ENCODE measurements at places on chromosomes 5 and 9.

DNA sequence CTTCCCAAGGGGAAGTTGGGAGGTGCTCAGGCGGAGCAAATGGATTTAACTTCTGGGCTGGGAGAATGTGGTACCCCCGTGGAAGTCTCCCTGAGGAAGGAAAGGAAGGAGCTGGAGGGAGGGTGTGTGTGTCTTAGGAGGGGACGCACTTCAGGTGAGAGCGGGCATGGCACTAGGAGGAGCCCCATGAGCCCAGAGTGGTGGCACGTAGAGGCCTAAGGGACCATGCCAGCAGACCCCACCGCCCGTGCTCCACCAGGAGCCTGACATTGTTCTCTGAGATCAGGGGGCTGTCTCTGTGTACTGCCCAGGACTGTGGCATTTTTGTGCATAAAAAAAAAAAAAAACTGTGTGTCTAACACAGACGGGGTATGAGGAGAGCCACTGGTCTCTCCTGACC is 18.5 kb upstream of the AHRR start:
- DNase-seq = no peak

DNA sequence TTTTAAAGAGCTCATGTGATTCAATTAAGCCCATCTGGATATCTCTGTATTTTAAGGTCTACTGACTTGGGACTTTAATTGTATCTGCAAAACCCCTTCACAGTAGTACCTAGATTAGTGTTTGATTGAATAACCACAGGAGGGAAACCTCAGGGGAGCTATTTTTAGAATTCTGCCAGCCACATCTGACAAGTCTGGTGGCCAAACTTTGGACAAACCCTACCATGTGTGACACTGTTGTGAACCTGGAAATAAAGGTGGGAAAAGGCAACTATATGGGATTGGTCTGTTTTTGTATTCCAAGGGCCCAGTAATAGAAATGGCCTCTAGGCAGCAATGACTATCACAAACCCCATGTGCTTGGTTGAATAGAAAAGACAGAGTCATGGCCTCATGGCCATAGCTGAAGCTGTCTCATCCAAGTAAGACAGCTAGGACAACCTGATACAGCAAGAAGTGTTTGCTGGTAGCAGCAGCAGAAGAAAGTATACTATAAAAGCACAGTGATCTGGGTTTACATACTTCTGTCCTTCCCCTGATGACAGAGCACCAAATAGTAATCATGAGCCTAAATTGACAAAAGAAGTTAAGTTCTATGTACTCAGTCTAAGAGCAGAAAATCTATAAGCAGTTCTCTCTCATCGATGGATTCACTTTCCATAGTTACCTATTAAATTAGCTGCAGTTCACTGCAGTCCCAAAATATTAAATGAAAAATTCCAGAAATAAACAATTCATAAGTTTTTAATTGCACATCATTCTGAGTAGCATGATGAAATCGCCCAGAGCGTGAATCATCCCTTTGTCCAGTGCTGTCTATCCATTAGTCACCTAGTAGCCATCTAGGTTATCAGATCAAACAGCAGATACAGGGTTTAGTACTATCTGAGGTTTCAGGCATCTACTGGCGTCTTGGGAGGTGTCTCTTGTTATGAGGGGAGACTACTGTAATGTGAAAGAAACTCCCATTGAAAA is 189.8 kb downstream of the ARHGAP26 start:
- DNase-seq = no peak

- no peak for DNase-seq
These were observed 164.9 kb upstream of the RAI14 start for GRCh38 chr5:34491251-34491620.

DNA sequence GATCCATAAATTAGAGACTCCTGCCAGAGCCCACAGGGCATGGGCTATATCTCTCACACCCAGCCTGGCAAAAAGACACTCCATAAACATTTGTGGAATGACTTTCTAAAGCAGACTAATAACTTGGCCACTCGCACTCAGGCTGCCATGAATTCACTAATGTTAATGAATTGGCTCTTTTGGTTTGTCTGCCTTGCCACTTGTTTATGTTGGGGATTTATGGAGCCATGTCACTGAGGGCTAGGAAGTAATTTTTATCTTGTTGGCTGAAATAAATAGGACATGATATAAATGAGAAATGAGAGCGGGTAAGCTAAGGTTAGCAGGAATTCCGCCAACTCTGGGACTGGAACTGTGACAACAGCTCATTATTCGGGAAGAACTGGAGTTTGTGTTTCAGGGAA is 55.2 kb downstream of the DROSHA start:
- DNase-seq = no peak

DNA sequence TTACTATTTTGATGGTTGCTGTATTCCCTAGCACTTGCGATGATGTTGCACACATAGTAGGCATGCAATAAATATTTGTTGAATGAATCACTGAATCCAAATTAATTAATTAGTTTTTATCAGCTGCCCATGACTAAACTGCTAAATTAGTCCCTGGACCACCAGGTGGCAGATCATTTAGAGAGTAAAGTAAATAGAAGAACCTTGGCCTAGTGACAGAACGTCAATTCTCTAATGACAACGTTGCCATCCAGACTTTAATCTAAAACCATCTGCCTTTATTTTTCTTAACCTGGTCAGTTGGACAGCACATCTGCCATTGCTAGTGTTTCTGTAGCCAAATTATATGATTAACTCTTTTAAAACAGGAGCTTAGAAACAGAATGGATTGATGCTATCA is 457.5 kb downstream of the KIF4B start:
- no peak for DNase-seq

- no peak for DNase-seq
These were observed 5.0 kb downstream of the DMRT3 start for GRCh38 chr9:981491-981898.

DNA sequence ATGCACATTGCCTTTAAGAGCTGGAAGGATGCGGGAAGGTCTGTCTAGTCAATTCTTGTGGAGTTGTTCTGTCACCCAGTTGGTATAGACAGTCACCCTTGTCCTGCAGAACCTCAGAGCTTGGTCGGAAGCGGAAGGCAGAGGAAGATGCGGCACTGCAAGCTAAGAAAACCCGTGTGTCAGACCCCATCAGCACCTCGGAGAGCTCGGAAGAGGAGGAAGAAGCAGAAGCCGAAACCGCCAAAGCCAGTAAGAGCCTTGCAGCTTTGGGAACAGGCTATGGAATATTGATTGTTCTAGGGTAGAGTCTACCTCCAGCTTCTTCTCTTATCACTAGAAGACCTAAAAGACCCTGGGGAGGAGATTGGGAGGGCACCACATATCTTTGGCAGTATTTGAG is 6.5 kb downstream of the TCOF1 start:
- DNase-seq = no peak

DNA sequence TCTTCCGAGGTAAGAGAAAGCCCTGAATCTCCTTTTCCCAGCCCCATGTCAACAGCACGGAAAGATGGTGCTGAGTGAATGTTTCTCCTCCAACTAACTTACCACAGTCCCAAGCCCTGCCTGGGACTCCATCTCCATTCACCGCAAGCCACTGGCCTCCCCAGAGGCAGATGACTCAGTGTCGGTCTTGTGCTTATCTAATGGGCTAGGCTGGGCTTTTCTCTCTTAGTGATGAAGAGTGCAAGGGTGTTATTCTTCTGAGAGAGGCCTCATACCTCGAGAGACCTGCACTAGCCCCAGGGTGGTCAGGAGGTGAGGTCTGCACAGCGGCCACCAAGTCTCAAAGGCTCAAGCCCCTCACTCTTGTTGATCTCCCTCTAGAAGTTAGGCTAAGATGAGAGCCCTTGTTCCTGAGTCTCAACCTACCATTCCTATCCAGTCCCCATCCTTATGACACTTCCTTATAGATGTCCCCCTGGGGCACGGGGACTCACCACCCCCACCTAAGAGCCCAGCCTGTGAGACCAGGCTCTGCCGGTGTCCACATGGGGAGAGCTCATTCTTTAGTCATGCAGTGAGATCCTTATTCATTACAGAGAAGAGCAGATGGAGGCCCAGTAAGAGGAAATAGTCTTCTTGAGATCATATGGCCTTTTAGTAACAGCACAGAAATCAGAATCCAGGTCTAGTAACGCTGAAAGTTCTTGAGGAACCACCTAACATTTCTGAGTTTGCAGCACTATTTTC is 127.0 kb downstream of the SAXO1 start:
- no peak for DNase-seq

DNA sequence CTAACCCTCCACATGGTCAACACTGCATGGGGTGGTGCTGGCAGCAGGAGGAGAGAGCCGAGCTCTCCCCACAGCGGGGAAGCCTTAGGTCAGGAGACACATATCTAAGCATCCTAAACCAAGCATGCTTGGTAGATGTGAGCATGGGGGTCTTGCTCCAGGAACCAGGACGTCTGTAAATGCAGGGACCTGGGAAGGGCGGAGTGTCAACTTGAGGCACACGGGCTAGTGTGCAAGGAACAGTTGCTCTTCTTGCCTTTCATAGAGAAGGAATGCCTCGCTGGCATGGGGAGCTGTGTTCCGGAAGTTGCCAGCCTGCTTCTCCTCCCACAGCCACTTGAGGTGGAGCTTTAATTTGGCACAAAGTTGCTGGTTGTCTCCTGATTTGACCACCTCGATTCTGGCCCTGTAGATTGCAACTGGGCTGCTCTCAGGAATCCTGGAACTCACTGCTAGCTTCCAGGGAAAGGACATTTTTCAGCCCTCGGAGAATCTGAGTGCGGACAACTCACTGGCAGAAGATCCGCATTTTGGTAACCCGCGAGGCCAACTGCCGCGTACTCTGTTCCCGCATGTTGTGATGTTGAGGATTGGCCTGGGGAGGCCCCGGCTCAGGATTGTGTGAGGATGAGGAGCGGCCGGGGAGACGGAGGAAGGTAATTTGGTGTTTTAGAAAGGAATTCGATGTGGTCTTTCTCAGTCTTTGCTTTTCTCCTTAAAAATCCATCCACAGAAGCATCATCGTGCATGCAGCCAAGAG is 370.3 kb upstream of the IRX1 start:
- no peak for DNase-seq

GRCh38 chr9:811106-811531 is 30.4 kb upstream of the DMRT1 start:
- DNase-seq = no peak

DNA sequence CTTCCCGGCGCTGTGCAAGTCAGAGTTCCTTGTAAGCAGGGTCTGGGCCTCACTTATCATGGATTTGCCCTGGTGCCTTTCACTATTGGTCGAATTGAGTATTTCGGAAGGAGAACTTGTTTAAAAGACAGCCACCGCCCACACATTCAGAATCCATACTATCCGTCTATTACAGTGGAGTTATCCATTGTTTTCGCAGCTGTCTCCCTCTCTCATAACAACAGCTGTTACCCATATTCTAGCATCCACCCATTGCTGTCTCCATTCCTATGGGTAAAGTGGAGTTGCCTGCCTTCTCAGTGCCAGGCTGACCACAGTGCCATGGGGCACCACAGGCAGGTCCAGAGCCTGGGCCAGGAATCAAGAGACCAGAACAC is 20.2 kb downstream of the FAXDC2 start:
- no peak for DNase-seq

DNA sequence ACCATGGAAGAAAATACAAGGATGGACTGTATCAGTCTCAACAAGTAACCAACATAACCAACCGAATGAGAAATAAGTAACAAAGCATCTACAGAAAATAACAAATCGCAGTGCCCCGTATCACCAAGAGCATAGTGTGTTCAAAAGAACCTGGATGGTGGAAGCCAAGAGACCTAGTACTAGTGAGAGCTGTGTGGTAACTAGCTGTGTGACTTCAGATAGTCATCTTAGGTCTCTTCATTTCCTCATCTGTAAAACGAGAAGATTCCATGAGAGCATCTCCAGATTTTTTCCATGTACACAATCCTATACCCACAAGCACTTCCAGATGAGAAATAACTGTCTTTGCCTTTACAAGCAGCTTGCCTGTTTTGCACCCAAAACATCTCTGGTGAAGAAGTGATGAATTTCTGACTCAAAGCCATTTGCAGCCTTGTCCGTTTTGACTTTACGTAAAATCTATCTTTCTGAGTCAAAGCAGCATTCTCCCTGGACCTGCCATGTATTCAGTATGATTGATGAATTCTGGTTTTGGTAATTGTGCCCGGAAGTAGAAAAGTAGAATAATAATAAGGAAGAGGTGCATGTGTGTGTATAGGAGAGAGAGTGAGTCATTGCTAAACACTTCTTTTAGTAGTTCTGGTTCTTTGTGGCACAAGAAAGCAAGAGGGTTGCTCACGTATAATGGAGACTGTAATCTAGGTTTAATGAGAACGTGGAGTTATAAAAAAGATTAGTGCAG is 41.0 kb downstream of the AOPEP start:
- DNase-seq = no peak

DNA sequence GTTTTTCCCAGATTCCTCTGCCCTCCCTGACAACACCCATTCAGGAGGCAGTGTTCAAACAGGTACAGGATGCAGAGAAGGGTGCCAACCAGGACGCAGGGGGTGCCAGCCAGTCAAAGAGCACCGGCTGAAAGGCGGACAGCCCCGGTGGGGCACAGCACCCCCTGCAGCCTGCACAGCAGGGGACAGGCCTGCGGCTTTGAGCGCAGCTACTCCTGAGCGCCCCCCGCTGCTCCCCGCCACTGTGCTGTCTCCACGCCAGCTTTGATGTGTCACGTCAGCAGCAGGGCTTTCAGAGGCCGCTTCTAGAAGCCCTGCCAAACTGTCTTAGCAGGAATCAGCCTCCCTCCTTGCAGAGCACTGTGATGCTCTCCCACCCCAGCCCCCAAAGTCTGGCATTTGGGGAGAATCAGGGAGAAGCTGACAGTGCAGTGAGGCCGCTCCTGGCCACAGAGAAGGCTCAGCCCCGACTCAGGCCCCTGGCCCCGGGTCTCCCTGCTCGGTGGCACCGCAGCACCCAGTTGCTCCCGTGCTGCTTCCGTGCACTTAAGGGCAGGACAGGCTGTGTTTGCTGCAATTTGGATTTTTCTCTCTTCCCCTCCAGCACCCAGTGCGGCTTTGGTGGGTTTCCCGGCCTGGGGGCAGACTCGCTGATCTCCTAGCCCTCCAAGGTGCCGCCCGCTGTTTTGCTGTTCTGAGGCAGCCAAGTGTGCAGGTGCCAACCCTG is 20.3 kb downstream of the AK8 start:
- DNase-seq = no peak

GRCh38 chr5:10836986-10837385 is 76.0 kb upstream of the DAP start:
- no peak for DNase-seq

DNA sequence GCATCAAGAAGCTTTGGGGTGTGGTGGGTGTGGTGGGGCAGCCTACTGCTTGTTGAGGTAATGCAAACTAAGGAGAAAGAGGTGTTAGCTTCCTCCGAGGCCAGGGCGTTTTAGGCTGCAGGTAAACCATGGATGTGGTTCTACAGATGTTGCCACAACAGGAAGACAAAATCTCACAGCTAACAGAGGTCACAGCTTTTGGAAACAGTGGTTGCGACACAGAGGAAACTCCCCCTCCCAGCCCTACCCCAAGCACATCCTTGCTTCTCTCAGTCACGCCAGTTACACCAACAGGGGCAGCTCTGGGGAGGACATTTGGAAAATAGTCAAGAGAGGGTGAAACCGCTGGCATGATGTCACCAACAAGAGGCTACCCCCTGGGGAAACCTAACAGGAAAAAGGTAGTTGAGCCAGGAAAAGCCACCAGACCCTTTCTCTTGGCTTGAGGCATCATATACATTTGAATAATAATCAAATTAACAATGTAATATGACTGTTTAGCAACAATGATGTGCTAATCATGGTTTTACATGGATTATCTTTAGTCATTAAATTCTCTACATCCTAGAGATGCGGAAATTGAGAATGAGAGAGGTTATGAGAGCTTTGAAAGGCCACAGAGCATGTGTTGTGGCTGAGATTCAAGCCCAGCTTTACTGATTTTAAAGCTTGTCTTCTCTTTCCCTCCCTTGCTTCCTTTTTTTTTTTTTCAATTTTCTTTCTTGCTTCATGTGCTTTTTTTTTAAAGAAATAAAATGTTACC is 82.2 kb upstream of the IL12B start:
- no peak for DNase-seq

GRCh38 chr5:154506049-154506715 is 28.2 kb upstream of the HAND1 start:
- no peak for DNase-seq
